ENCODE measurements at places on chromosomes 6 and 20. TPM values are rescaled to one million over a fixed set of nuclear protein-coding genes. Genes with fewer than 3 reads are reported as not detected.

- H3K27ac ChIP-seq: no peak overlapping the region
- no peaks in the 10 kb centered on the region for H3K4me1 ChIP-seq
- DNase-seq: no peak
- no peak overlapping the region for H3K4me3 ChIP-seq
Observed at GRCh38 chr6:107616775-107617174, 126.9 kb downstream of the SOBP start.

- no peak overlapping the region for H3K4me3 ChIP-seq
- no peak for DNase-seq
- peaks cover 79% of the 10 kb centered on the region for H3K27me3 ChIP-seq
- H3K4me1 ChIP-seq: peaks cover 7% of the 10 kb centered on the region
- no peak overlapping the region for H3K27ac ChIP-seq
- H3K36me3 ChIP-seq: no peaks in the 10 kb centered on the region
Observed at GRCh38 chr6:70954750-70955149, 2.1 kb downstream of the B3GAT2 start.

DNA sequence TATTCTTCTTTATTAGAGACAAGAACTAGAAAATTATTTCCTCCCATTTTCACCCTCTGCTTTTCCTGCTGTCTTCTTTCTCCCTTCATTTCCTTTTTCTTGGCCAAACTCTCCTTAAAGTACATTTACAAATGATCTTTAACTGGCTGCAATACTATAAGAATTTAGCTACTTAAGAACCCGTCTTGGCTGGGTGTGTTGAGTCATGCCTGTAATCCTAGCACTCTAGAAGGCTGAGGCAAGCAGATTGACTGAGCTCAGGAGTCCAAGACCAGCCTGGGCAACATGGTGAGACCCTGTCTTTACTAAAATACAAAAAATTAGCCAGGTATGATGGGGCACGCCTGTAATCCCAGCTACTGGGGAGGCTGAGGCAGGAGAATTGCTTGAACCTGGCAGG is 39.3 kb upstream of the SRPK1 start:
- H3K4me1 ChIP-seq: no peaks in the 10 kb centered on the region
- H3K27me3 ChIP-seq: no peaks in the 10 kb centered on the region
- no peak for DNase-seq
- no peak overlapping the region for H3K27ac ChIP-seq
- H3K4me3 ChIP-seq: no peak overlapping the region

DNA sequence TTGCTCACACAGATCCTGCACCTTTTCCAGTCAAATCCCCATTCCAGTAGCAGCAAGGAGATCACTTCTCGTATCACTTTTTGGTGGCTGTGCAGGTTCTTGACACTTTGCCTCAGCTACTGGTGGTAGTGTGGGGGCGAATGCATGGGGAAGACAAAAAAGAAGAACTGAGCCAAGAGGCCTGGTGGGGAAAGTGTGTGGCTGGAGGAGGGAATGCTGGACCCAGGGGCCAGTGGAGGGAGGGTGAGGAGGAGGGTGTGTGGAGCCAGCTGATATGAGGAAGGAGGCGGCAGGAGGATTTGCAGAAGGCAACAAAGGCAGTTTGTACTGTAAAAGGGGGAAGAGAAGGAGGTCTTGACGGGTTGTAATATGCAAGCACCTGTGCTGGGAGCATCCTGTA is 15.7 kb upstream of the HLA-C start:
- H3K27ac ChIP-seq: no peak overlapping the region
- peaks cover 14% of the 10 kb centered on the region for H3K27me3 ChIP-seq
- H3K4me1 ChIP-seq: no peaks in the 10 kb centered on the region
- DNase-seq: no peak

DNA sequence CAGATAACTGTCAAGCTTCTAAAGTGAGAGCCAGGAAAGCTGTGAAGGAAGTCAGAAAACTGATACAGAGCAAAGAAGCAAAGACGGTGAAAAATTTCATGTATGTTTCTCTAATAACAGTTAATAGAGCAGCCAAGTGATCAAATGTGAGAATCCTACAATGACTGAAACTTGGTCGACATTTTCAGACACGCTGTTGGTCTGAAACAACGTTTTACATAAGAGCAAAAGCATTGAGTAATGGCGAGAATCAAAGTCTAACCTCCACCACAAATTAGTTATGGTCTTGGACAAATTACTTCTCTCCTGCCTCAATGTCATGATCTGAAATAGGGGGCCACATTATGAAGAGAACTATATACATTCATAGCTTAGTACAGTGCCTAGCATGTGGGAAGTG is 3.3 kb downstream of the MKKS start:
- H3K4me3 ChIP-seq: no peak overlapping the region
- no peak for DNase-seq
- no peak overlapping the region for H3K27ac ChIP-seq
- no peaks in the 10 kb centered on the region for H3K27me3 ChIP-seq

WFDC10B gene
- not detected for total RNA-seq

AGPAT1 gene
- 56.9 TPM for total RNA-seq

MYMX gene
- 0.95 TPM for total RNA-seq

EEF1A2 gene
- 5.0 TPM for total RNA-seq
